ENCODE measurements at places on chromosomes 16 and 17. TPM values are rescaled to one million over a fixed set of nuclear protein-coding genes. Genes with fewer than 3 reads are reported as not detected.

CDH11 gene
- 80.9 TPM for total RNA-seq

C16orf92 gene
- total RNA-seq, result not detected

NPTX1 gene
- 1.0 TPM for total RNA-seq

CFAP97D1 gene
- total RNA-seq, result not detected

CDR2L gene
- total RNA-seq, result 2.6 TPM

KNOP1 gene
- total RNA-seq, result 11.5 TPM

ACE gene
- total RNA-seq, result 7.8 TPM

C16orf86 gene
- total RNA-seq, result 3.1 TPM

NXN gene
- 33.9 TPM for total RNA-seq

MYCBPAP gene
- total RNA-seq, result under 0.01 TPM

STAT5A gene
- total RNA-seq, result 18.3 TPM

CA10 gene
- 10.4 TPM for total RNA-seq

GH1 gene
- total RNA-seq, result not detected

RAB11FIP4 gene
- 1.0 TPM for total RNA-seq

PHOSPHO1 gene
- 13.6 TPM for total RNA-seq

ACSM5 gene
- 0.52 TPM for total RNA-seq

PLLP gene
- total RNA-seq, result under 0.01 TPM

HOXB4 gene
- 1.0 TPM for total RNA-seq

ADAP2 gene
- total RNA-seq, result 9.4 TPM

DDX52 gene
- 21.4 TPM for total RNA-seq

KRTAP9-4 gene
- not detected for total RNA-seq

DNAAF8 gene
- 0.52 TPM for total RNA-seq

B4GALNT2 gene
- total RNA-seq, result not detected

HOXB9 gene
- not detected for total RNA-seq

SLFN14 gene
- total RNA-seq, result 1.0 TPM
